ENCODE measurements at places on chromosomes 5 and 9.
A peak's percentile ranks its signal among the peaks of the same experiment; 100 is the strongest.

GRCh38 chr9:2000314-2000713, 14.8 kb upstream of the SMARCA2 start:
- DNase-seq = no peak
- no peaks in the 10 kb centered on the region for H3K4me1 ChIP-seq
- no peaks in the 10 kb centered on the region for H3K27me3 ChIP-seq
- H3K36me3 ChIP-seq = no peaks in the 10 kb centered on the region

- no peaks in the 10 kb centered on the region for H3K36me3 ChIP-seq
- no peaks in the 10 kb centered on the region for H3K4me1 ChIP-seq
- DNase-seq = peak; percentile 78
- H3K4me3 ChIP-seq = no peak overlapping the region
- no peak overlapping the region for H3K27ac ChIP-seq
Observed at GRCh38 chr5:9207817-9208418, 338.0 kb downstream of the SEMA5A start.

GRCh38 chr5:72013766-72014624, 93.3 kb upstream of the MAP1B start:
- no peak overlapping the region for H3K4me3 ChIP-seq
- H3K36me3 ChIP-seq = no peaks in the 10 kb centered on the region
- no peaks in the 10 kb centered on the region for H3K27me3 ChIP-seq

DNA sequence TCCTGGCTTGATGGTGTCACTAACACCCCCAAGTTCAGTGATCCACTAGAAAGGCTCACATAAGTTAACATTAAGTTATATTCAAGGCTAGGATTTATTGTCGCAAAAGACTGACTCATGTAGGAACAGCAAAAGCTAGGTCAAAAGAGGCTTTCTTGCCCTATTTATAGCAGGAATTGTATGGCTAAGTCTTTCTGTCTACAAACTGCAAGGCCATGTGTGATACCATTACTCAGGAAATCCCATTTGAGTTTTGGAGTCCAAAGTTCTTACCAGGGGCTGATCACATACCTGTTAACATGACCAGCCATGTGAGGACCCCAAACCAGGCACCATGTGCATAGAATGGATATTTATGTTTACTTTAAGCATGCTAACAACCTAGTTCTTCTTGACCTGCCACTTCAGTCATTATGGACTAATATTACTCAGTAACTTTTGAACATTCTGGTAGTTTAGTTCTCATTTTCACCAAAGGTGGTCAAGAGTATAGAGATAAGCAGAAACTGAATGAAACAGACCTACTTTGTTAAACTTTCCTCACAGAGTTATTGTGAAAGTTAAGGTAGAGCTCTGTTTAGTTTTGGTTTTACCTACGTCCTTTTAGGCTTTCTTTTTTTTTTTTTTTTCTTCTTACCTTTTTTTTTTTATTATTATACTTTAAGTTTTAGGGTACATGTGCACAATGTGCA, 281.1 kb downstream of the FER start:
- H3K27me3 ChIP-seq = no peaks in the 10 kb centered on the region
- H3K4me3 ChIP-seq = no peak overlapping the region
- no peak for DNase-seq

GRCh38 chr5:68378204-68378820, 162.8 kb downstream of the PIK3R1 start:
- no peaks in the 10 kb centered on the region for H3K36me3 ChIP-seq
- H3K4me3 ChIP-seq = no peak overlapping the region
- H3K4me1 ChIP-seq = peaks cover 6% of the 10 kb centered on the region
- H3K27ac ChIP-seq = no peak overlapping the region
- DNase-seq = no peak

- no peaks in the 10 kb centered on the region for H3K36me3 ChIP-seq
- no peaks in the 10 kb centered on the region for H3K4me1 ChIP-seq
- H3K27ac ChIP-seq = no peak overlapping the region
- H3K4me3 ChIP-seq = no peak overlapping the region
Observed at GRCh38 chr5:38925154-38925925, 79.5 kb downstream of the OSMR start.

DNA sequence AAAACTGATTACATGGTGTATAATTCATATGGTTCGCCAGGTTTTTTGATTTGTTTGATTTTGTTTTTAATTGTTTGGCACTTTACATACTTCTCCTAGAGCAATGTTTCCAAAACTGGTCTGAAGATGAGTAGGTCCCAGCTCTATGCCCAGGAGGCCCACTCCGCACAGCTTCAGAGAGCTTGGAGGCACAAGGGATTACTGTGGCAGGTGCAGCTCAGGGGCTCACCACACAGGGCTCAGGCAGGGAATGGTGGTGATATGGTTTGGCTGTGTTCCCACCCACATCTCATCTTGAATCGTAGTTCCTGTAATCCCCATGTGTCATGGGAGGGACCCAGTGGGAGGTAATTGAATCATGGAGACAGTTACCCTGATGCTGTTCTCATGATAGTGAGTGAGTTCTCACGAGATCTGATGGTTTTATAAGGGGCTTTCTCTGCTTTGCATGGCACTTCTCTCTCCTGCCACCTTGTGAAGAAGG, 296.6 kb downstream of the MED10 start:
- H3K27me3 ChIP-seq = no peaks in the 10 kb centered on the region
- H3K4me1 ChIP-seq = no peaks in the 10 kb centered on the region
- no peak overlapping the region for H3K4me3 ChIP-seq
- no peak for DNase-seq
- H3K27ac ChIP-seq = no peak overlapping the region

DNA sequence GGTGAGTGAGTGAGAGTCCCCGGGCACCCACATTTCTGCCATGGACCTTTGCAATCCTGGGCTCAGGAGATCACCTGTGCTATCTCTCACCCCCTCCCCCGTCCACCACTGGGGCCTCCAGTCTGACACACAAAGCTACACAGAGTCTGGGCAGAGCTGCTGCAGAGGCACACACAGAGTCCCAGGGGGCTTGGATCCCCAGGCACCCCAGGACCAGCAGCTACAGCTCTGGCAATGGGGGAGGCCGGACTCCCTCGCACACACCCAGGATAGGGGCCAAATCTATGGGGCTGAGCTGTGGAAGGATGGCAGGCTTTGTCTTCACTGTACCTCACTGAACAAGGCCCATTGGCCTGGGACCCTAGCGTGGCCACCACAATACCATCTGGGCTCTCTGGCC, 328.8 kb downstream of the MAN2A1 start:
- DNase-seq = no peak
- no peak overlapping the region for H3K27ac ChIP-seq
- no peaks in the 10 kb centered on the region for H3K4me1 ChIP-seq

- no peak overlapping the region for H3K4me3 ChIP-seq
- H3K27ac ChIP-seq = no peak overlapping the region
- H3K36me3 ChIP-seq = no peaks in the 10 kb centered on the region
- no peaks in the 10 kb centered on the region for H3K27me3 ChIP-seq
- no peaks in the 10 kb centered on the region for H3K4me1 ChIP-seq
Observed at GRCh38 chr9:36847781-36848673, 186.0 kb downstream of the PAX5 start.

DNA sequence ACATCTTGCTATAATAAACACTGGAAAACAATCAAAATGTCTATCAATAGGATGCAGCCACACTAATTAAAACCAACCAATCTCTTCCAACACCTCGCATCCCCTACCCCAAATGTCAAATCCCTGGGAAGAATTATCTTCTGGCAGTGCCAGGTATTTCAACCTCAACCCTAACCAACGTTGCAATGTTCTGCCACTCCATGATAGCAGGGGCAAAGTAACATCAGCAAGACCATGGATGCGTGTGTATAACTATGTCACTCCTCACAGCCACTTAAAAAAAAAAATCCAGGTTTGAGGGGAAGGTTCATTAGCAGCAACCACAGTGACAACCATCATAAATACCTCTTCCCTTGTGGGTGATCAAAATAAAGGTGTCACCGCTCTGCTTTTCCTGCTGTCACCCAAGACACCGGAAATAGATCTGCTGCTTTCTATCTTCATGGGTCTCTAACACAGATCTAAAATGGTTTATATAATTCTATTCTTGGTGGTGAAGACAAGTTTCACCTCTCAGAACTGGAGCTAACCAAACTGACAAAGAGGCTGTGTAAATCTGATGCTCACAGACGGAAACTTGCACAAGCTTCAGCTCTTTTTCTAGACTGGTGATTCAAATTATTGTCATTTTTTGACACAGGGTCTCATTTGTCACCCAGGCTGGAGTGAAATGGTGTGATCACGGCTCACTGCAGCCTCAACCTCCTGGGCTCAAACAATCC, 9.9 kb downstream of the HSPA9 start:
- H3K36me3 ChIP-seq = peaks cover 83% of the 10 kb centered on the region
- H3K4me1 ChIP-seq = no peaks in the 10 kb centered on the region
- no peak for DNase-seq
- H3K27ac ChIP-seq = no peak overlapping the region

DNA sequence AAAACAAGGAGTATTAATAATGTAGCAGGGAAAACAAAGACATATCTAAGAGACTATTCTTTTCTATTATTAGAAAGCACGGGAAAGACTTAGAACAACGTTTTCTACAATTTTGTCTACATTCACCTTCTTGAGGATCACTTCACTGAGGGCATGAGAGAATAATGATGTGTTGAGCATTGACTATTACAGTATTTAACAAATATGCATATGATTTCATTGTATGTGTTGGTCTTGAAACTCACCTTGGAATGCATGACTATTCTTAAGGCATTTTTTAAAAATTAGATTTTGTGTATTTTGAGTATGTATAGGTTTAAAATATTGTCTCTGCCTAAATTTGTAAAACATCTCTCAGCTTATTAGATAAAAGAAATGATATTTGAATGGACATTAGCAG, 1.2 kb downstream of the FSD1L start:
- no peaks in the 10 kb centered on the region for H3K27me3 ChIP-seq
- no peak for DNase-seq
- peak overlapping the region; percentile 63 for H3K4me3 ChIP-seq
- peaks cover 20% of the 10 kb centered on the region for H3K4me1 ChIP-seq
- H3K27ac ChIP-seq = peak overlapping the region; percentile 89

DNA sequence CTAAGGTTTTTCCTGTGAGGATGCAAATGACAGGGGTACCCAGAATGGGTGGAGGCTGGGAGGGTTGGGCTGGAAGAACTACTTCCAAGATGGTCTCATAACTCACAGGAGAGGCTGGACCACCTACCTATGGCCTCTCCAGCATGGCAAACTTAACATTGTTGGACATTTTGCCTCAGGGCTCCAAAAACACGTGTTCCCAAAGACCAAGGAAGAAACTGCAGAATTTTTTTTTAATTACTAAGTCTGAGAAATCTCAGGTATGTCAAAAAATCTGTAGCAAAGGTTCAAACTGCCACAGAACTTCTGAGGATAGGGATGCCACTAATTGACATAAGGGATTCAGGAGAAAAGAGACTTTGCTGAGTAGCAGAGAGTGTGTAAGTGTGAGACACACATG, 270.8 kb downstream of the NNT start:
- no peak for DNase-seq
- no peak overlapping the region for H3K4me3 ChIP-seq
- H3K27me3 ChIP-seq = no peaks in the 10 kb centered on the region
- peaks cover 11% of the 10 kb centered on the region for H3K4me1 ChIP-seq

GRCh38 chr5:78508186-78508765, 140.3 kb downstream of the LHFPL2 start:
- peak overlapping the region; percentile 87 for H3K27ac ChIP-seq
- H3K4me1 ChIP-seq = peaks cover 94% of the 10 kb centered on the region
- H3K36me3 ChIP-seq = no peaks in the 10 kb centered on the region

GRCh38 chr5:5795074-5795771, 372.7 kb downstream of the ICE1 start:
- peak overlapping the region; percentile 46 for H3K27ac ChIP-seq
- peaks cover 6% of the 10 kb centered on the region for H3K4me1 ChIP-seq

DNA sequence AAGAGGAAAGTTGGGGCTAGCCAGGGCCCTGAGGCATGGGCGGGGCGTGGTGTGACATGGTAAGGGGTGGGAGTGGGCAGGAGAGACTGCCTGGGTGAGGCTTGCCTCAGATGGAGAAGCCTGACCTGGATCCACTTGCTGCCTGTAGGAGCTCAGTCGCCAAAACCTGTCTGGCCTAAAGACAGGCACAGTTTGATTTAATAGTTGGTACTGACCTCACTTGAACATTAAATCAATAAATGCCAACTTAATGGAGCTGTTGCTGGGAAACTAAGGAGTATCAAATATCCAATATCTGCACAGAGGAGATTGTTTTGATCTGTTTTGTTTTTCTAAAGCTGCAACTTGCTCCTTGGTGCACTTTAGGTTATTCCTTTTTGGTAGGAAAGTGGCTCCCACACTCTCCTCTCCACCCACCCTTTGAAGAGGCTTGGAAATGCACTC, 86.4 kb downstream of the RCL1 start:
- no peaks in the 10 kb centered on the region for H3K27me3 ChIP-seq
- H3K27ac ChIP-seq = no peak overlapping the region
- DNase-seq = no peak
- H3K4me3 ChIP-seq = no peak overlapping the region
- H3K36me3 ChIP-seq = no peaks in the 10 kb centered on the region

DNA sequence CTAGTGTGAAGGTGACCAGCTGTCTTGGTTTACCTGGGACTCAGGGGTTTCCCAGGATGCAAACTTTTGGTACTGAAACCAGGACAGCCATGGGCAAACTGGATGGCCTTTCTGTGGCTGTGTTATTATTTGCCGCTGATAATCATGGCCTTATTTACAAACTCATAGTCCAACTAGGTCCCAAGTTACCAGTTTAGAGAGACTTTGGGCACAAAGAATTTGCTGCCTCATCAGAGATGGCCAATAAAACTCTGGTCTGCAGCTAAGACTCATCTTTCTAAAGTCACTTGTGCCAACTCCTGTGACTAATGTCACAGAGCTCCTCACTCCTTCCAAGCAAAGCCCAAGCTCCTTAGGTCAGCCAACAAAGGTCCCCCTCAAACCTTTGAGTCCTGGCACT, 47.5 kb upstream of the PLPP6 start:
- no peaks in the 10 kb centered on the region for H3K36me3 ChIP-seq
- H3K4me3 ChIP-seq = no peak overlapping the region
- no peaks in the 10 kb centered on the region for H3K27me3 ChIP-seq

- peaks cover 5% of the 10 kb centered on the region for H3K4me1 ChIP-seq
- DNase-seq = no peak
- no peak overlapping the region for H3K27ac ChIP-seq
Observed at GRCh38 chr9:138010861-138011260, 133.3 kb downstream of the CACNA1B start.

DNA sequence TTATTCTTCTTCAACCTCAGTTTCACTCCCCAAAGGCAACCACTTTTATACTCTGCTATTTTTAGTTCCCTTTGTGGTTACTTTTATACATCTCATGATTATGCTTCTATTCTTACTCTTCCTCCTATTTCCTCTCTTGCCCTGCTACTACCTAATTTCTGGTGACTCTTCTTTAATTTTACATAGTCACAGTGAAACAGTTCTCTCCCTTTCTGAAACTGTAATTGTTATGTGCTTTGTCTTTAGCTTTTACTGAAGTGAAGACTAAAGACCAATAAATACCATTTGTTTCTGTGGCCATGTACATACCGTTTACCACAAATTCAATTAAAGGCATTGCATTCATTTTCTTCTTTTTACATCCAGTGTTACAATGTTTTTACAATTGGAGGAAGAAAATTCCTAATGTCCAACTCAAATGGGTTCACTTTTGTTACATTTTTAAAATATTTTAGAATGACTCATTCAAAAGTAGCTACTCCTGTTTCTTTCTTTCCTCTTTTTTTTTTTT, 410.6 kb downstream of the PSAT1 start:
- H3K4me1 ChIP-seq = no peaks in the 10 kb centered on the region
- H3K36me3 ChIP-seq = no peaks in the 10 kb centered on the region
- peak; percentile 35 for DNase-seq
- H3K27ac ChIP-seq = no peak overlapping the region
